NCI-H774 (cell line): ENCODE measurements at places on chromosomes 16 and 17.

DNA sequence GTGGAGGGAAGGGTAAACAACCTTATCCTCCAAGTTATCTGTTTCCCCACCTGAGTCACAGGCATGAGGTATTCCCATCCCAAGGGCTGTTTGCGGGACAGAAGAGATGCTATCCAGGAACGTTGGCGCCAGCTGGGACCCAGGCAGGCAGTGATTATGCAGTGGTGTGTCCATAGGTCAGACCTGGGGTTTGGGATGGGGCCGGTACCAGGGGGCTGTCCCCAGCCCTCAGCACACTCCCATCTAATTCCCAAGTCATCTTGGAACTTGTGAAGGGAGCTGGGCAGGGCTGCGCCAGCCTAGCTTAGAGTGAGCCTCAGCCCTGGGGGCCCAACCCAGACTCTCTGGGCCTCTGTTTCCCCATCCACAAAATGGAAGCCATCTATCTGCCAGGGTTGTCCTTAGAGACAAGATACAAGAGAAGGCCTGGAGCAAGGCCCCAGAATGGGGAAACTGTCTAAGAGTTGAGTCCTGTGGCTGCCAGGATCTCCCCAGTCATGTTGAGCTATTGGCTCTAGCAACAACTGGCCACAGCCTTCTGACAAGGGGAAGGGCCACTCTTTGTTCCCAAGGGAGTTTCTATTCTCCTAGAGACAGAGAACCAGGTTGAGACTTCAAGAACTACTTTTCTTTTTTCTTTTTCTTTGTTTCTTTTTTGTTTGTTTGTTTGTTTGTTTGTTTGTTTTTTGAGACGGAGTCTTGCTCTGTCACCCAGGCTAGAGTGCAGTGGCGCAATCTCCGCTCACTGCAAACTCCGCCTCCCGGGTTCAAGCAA is 9.8 kb upstream of the JUP start:
- no peak for DNase-seq

DNA sequence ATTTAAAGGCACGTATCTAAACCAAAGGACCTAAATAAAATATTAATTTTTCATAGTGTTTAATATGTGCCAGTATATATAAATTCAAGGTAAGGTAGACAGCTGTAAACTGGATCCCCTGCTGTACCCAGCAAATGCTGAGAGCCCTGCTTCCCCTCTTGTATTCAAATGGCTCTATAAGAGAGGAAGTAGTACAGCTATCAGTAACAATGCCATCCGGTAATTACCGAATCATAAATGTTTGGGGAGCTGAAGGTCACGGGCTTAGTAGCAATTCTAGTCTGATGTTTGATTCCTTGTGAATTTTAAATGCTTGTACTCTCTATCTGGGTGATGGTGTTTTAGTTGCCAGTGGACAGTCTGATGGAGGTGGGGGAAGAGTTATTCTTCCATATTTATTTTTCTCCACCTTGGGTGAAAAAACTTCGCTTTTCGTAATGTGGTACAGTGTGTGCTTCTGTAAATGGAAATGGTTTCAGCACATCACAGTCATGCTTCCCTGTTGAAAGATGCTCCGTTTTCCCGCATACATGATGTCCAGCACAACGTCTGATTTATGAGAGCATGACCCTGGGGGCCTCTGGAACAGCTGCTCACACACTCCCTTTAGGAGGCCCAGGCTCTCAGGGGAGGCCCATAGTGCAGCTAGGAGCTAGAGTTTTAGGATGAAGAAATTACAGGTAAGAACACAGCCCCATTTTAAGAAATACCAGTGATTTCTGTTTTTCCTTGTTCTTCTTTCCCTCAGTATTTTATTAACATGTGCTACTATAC is 423.9 kb downstream of the WWOX start:
- DNase-seq: no peak

GRCh38 chr16:70482624-70483023 is 28.2 kb downstream of the FCSK start:
- DNase-seq: no peak

- DNase-seq: no peak
Measured at GRCh38 chr16:21940570-21940969, 12.6 kb upstream of the UQCRC2 start.

- no peak for DNase-seq
Measured at GRCh38 chr16:78953526-78953925, 647.0 kb downstream of the MAF start.

DNA sequence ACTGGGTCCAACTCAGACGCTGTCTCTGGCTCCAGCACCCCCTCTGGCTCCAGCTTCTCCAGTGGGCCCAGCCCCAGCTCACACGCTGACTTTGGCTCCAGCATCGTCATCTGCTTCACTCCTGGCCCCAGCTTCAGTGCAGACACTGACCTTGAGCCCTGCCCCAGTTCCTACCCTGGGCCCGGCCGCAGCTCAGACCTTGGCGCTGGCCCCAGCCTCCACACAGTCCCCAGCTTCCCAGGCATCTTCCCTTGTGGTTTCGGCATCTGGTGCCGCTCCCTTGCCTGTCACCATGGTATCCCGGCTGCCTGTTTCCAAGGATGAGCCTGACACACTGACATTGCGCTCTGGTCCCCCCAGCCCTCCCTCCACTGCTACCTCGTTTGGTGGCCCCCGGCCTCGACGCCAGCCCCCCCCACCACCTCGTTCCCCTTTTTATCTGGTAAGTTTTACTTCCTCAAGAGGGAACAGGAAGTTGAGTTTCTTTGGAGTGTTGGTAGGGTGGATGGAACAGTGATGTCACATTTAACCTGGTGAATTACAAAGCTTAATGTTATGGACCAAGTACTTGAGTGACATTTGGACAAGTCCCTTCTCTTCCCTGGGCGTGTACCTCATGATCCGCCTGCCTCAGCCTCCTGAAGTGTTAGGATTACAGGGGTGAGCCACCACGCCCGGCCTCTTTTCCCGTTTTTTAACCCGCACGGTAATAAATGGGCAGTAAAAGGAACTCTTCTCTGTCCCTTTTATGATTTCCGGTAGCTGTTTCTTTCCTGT is 23.4 kb upstream of the PHKG2 start:
- no peak for DNase-seq

- DNase-seq: no peak
Measured at GRCh38 chr16:27475561-27475960, 73.6 kb downstream of the IL21R start.

GRCh38 chr17:66549731-66550207 is 247.4 kb downstream of the PRKCA start:
- no peak for DNase-seq

DNA sequence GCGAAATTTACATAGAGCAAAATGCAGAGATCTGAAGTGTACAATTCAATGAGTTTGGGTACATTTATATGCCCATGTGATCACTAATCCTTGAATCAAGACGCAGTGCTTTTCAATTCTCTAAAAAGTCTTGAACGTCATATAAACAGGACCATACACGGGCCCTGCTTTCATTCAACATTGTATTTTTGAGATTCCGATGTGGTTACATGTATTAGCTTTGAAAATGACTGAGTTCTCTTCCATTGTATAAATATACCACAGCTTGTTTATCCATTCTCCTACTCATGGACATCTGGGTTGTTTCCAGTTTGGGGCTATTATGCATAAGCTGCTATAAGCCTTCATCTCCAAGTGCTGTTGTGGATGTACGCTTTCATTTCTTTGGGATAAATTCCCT is 45.5 kb downstream of the ZCCHC14 start:
- DNase-seq: no peak

DNA sequence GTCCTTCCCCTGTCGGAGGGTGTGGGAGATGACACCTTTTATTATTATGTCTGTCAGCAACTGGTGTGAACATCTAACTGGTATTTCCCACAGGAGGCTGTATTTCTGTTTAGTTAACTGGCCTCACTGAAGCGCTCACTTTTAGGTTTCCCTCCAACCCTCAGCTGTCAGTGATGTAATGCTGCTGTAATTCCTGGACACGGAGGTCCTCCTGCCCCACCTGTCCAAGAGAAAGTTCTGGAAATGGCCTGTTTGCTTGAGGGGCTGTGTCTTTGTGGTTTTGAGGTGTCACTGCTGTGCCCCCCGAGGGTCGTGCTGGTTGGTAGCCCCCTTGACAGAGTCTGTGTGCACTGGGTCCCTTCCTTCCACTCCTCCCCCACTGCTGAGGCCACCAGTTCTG is 11.5 kb downstream of the KCNJ12 start:
- no peak for DNase-seq

DNA sequence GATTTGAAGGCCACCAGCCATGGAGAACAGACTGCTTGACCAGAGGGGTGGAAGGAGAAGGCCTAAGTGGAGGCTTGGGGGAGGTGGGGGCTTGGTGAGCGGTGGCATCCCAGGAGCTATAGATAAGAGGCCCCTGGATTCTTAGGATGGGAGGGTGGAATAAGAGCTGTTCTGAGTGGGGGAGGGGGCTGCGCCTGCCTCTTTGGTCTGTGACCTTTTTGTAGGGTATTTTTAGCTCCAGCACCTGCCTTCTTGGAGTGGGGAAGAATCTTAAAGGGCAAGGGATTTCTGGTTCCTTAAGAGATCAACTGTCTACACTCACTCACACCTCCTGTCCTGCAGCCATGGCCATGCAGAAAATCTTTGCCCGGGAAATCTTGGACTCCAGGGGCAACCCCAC is 567 bp downstream of the ENO3 start:
- no peak for DNase-seq

DNA sequence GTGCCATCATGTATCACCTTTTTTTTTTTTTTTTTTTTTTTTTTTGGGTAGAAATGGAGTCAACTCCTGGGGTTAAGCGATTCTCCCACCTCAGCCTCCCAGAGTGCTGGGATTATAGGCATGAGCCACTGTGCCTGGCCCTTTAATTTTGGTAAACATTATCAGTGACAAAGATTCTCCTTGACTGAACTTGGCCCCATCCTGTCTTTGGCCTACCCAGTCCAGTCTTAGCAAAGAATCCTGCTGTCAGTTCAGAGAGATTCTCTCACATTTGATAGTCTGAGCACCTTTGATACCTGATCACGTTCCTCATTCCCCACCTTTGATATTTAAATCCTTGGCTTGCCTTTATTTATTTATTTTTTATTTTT is 11.5 kb downstream of the RAD51C start:
- DNase-seq: no peak

GRCh38 chr17:7715936-7716886 is 1.3 kb upstream of the DNAH2 start:
- no peak for DNase-seq

DNA sequence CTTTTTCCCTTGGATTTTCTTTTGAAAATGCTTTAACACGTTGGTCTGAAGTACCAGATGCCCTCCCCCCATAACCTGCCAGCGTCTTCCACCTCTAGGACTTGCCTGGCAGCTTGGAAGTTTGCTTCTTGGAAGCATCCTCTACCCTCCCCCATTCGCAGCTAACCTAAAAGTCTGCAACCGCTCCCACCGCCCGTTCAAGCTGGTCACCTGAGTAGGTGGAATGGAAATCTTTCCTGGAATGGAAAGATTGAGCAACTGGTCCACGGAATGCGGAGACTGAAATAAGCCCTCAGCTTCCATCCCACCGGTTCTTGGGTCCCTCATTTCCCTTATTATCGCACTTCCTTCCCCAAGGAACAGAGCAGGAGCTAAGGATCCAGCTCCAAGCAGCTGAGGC is 31.4 kb downstream of the HS3ST3B1 start:
- DNase-seq: no peak

DNA sequence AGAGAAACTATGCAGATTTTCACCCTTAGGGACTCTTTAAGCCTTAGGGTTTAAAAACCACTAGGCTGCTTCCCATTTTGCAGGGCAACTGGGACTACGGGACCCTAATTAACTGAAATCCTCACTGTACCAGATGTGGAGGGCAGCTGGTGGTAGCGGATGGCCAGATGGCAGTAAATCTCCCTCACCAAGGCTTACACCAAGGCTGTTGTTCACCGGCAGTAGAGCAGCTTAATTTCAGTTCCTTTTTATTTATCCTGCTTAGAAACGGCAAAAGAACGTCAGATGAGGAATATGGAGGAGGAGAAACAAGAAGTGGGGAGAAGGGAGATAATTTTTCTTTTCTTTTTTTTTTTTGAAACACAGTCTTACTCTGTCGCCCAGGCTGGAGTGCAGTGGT is 6.5 kb downstream of the ABHD15 start:
- DNase-seq: no peak

DNA sequence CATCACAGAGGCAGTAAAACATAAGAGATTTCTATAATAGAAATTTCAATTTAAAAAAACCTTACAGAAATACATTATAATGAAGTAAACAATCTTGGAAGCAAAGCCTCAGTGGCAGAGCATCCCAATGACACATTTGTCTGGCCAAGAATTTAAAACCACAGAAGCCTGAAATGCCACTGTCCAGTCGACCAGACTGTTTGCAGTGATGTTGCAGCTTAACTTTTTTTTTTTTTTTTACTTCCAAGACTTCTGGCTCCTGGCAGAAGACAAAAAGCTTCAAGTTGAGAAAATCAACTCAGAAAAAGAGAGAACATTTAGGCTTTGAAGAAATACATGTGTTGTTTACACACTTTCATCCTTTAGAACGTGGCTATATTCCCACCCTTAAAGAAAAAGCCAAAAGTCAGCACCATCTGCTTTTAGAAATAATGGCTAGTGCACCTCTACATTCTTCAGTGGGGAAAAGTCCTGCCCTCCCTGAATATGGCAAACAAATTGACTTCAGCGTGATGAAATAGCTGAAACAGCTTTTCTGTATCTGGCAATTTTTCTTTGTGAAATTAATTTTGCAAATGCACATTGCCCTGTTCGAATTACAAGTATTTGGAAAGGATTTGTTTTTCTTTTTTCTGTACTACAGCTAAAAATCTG is 205.5 kb upstream of the MON1B start:
- DNase-seq: no peak

DNA sequence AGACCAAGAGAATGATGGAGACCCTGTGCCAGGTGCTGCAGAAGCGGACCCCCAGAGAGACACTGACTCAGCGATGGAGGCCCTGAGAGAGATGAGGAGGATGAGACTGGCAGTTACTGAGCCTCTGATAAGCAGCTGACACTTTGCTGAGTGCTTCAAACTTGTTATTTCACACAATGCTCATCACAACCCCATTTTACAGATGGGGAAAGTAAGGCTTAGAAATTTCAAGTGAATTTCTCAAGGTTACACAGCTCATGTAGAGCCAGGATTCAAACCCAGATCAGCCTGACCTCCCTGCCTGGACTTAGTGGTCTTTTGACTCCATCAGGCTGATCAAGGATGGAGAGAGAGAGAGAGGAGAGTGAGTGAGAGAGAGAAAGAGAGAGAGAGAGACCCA is 27.2 kb downstream of the MRM1 start:
- DNase-seq: no peak

DNA sequence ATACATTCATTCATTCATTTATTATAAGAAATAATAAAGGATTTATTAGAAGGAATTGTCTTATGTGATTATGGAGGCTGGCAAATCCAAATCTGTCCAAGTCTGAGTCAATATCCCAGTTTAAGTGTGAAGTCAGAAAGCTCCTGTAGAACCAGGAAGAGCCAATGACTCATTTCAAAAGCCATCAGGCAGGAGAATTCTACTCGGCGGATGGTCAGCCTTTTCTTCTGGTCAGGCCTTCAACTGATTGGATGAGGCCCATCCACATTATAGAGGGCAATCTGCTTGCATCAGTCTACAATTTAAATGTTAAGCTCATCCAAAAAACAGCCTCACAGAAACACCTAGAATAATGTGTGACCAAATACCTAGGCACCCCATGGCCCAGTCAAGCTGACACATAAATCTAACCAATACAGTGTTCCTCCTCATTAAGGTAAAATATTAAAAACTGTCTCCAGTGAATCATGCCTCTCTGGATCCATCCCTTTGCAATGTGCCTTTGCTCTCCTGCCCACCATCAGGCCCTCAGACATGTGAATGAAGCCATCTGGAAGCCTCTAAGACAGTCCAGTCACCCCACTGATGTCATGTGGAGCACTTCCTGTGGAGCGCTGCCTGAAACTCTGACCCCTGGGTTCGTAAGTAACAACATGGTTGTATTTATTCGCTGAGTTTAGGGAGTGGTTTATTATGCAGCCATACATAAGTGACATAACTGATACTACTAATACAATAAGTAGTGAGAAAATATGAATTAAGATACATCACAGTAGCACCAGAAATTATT is 69.2 kb upstream of the WSB1 start:
- DNase-seq: no peak
